ENCODE measurements at places on chromosomes 7 and 10.

- peak; percentile 22 for DNase-seq
Observed at GRCh38 chr7:134552105-134552504, 3.2 kb downstream of the AKR1B15 start.

DNA sequence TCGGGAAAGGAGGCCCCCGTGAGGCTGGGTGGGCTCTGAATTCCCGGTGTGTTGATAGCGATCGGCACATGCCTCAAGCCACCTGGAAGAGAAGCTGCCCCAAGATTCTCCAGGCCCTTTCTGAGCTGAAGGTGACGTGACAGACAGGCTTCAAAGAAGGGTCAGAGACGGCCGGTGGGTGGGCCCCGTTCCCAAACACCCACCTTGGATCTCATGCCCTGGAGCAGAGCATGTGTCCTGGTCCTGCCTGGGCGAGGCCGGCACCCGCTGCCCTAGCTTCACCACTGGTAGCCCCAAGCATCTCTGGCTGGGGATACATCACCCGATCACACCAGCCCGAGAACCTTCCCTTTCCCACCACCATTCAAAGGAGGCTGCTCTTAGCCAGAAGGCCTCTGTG is 399.0 kb downstream of the DNAJB6 start:
- no peak for DNase-seq

GRCh38 chr7:47349401-47349800 is 232.5 kb downstream of the TNS3 start:
- no peak for DNase-seq

DNA sequence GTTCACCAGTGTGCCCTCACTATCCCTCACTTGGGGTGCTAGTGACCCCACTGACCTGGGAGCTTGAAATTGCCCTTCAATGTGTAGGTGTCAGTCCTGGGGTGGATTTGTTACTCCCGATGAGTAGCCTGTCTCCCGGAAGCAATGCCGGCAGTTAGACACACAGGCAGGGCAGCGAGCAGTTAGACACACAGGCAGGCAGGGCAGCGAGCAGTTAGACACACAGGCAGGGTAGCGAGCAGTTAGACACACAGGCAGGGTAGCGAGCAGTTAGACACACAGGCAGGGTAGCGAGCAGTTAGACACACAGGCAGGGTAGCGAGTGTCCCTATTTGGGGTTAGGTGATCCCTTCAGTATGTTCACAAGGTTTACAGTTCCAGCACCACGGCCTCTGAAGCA is 44.0 kb downstream of the VWA2 start:
- no peak for DNase-seq

GRCh38 chr10:84352251-84352842 is 24.0 kb downstream of the CCSER2 start:
- peak; percentile 75 for DNase-seq

DNA sequence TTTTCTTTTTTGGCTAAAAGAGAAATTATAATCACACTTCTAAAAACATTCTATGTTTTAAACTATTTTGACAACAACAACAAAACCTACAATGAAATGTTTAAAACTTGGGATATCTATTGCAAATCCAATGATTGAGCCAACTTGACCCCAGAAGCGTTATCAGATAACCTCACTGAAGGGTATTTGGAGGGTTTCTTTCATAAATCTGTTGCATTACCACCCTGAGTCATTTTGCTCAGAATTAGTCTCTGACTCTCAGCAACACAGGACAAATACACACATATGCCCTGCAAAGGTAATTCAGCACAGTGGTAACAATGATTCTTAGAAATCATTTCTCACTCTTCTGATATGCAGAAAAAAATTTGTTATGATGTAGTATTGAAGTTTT is 2.3 kb upstream of the COL1A2 start:
- DNase-seq = no peak

Measured in ACHN (cell line).